Activated T-cell treated with anti-CD3 and anti-CD28 coated beads, Interleukin-2, amount 50 U/mL, for 1 hour (primary cell): ENCODE measurements at places on chromosomes 6 and 20.

DNA sequence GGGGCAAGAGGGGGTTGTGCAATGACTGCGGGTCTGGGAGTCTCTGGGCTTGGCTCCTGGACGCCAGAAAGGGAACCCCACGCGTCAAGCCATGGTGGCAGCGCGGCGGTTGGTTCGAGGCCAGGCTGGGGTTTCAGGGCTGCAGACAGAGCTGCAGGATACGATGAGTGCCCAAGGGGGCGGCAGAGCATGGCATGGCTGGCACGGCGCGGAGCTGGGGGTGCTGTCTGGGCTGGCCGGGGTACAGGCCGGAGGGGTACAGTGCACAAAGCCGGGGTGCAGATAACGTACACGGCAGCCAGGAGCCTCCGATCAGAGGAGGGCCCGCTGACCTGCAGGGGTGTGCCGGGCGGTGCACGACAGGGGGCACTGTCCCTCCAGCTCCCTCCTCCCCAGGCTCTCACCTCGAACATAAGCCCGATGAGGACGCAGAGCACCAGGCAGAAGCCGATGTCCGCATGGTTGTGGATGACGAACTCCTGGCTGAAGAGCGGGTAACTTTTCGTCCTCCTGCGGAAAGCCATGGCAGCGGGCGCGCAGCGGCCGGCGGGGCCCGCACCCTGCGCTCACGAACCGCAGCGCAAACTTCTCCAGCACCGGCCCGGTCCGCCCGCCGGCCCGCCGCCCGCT is 353 bp downstream of the TRAM2 start:
- no peak for DNase-seq

GRCh38 chr6:40166963-40167362 is 232.7 kb upstream of the MOCS1 start:
- no peak for DNase-seq

- no peak for DNase-seq
These were observed 5.2 kb downstream of the TOX2 start for GRCh38 chr20:43919686-43920403.

DNA sequence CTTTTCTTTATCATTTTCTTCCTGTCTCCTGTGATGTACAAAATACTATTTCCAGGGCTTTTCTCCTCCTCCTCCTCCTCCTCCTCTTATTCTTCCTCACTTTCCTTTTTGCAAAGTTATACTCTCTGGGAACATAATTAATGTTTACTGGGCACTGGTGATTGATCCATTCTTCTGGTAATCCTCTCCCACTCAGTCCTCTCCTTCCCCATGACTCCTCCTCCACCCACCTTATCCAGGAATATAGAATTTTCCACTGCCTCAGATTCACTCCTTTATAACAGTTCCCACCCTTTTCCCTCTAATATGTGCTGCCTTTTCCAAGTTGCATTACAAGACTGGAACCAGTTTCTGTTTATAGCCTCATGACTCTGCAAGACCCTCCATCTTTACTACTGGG is 62.5 kb upstream of the IYD start:
- DNase-seq = no peak

- DNase-seq = no peak
These were observed 97.2 kb downstream of the SPTLC3 start for GRCh38 chr20:13105864-13106457.

- DNase-seq = no peak
These were observed 54.2 kb downstream of the HIVEP1 start for GRCh38 chr6:12066297-12066696.

- DNase-seq = no peak
These were observed 12.4 kb downstream of the B4GALT5 start for GRCh38 chr20:49701241-49701790.

DNA sequence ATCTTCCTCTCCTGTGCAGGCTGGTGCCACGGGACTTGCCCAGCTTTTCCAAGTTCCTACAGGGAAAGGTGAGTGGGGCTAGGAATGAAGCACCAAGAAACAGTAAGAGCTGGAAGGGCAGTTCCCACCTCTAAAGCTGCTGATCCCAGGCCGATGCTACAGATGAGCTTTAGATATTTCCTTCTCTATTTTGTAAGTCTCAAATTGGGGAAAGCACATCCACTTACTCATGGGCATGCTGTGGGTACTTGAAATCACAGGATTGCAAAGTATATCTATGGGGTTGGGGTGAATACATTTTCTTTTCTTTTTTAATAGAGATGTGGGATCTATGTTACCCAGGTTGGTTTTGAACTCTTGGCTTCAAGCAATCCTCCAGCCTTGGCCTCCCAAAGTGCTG is 3.1 kb downstream of the ZBTB2 start:
- DNase-seq = no peak

DNA sequence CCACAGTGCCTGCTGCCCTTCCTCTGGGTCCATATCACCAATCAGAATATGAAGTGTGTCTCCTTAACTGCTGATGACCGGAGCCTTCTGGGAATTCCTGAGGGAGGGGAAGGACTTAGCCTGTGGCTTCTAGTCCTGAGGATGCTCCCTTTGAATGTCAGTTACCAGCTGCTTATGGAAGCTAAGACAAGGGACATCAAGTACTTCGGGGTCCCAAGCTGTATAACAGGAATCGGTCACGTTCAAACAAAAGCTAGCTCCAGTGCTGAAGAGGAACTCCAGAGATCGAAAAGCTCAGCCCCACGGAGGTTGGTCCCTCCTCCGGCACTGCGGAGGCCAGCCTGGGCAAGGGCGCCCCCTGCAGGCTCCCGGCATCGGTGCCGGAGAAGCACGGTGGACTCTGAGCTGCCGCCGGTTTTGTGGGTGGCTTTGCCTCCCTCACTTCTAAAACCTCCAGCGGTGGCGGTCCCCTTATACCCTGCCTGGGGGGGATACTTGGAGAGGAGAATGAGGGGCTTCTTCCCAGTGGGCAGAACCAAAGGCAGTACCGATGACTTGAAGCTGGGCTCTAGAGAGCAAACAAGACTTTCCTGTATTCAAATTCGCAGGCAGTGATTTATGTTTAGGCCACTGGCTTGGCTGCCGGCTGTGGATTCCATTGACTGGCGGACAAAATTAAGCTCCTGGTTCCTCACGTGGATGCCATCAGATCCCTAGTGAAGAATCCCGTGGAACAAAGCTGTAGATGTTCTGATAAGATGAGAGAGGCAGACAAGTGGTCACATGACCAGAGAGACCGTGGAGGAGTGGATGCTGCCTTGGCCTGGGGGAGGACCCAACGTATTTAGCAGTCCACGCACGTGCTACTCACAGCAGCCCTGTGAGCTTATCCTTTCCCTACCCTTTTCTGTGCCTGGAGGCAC is 16.2 kb upstream of the UBR2 start:
- peak; percentile 91 for DNase-seq

DNA sequence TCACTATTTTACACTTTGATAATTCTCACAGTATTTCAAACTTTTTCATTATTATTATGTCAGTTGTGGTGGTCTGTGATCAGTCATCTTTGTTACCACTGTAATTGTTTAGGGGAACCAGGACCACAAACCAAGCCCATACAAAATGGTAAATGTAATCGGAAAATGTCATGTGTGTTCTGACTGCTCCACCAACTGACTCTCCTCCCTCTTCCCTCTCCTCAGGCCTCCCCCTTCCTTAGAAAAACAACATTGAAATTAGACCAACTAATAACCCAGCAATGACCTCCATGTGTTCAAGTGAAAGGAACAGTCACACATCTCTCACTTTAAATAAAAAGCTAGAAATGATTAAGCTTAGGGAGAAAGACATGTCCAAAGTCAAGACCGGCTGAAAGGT is 63.8 kb downstream of the GMDS start:
- no peak for DNase-seq

- no peak for DNase-seq
These were observed 48.4 kb downstream of the BMP5 start for GRCh38 chr6:55826941-55827340.

DNA sequence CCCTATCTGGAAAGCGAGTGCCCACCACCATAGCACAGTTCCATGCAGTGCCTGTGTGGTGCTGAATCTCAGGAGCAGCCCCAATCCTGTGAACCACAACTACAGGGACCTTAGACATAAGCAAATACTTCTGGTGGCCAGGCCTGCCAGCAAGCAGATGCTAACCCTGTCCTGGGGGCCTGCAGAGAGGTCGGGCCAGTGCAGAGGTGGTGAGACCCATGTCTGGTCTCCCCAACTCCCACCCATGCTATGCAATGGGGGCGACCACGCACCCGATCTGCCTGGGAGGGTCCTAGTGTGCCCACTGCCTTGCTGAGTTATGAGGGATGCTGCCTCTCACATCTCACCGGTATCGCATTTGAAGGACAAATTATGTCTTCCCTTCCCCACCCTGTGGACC is 151.6 kb upstream of the ZNF337 start:
- no peak for DNase-seq

DNA sequence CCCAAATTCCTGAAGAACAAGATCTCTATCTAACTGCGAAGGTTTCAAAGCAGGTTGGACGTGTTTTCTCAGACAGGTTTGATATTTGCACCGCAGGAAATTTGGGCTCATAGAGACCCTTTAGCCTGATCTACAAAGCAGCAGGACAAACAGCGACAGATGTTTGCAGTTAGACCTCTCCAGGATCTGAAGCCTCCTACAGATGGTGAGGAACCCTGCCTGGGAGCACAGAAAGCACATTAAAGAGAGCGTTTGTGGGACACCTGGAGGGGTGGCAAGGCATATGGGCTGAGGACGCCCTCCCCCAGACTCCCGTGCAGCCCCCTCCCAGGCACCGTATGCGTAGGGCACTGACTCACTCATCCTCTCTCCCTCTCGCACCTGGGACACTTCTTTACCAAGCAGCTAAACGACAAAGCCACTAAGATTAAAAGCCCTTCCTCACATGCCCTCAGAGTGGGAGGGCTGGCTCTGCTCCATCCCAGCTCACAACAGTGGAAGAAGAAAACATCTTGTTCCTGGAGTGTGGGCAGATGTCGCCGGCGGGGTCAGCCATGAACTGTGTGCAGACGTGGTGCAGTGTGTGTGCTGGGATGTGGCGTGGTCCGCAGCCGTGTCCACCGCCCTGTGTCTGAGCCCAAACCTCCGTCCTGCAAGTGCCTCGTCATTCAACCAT is 249.7 kb upstream of the AFDN start:
- DNase-seq = no peak

GRCh38 chr20:42483730-42484303 is 705.9 kb downstream of the PTPRT start:
- no peak for DNase-seq

DNA sequence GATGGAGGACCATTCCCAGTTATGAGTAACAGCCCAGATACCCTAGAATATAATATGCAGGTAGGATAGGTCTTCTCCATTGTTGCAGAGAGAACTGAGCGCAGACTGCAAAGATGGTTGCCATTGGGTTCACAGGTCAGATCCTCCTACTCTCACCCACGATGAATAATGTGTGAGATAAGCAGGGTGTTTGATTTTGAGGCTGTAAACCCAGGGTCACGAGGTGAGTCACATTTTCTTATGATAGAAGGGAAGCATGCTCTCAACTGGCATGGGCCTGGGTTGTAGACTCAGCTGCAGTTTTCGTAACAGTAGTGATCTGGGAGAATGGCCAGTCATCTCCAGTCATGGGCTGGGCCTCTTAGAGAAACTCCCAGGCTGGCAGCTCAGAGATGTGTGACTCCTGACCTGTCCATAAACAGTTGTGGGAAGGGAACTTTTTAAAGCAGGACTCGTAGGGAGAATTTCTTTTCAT is 74.2 kb downstream of the CD164 start:
- DNase-seq = no peak

- DNase-seq = no peak
These were observed 23.6 kb downstream of the NEDD9 start for GRCh38 chr6:11208854-11209253.

DNA sequence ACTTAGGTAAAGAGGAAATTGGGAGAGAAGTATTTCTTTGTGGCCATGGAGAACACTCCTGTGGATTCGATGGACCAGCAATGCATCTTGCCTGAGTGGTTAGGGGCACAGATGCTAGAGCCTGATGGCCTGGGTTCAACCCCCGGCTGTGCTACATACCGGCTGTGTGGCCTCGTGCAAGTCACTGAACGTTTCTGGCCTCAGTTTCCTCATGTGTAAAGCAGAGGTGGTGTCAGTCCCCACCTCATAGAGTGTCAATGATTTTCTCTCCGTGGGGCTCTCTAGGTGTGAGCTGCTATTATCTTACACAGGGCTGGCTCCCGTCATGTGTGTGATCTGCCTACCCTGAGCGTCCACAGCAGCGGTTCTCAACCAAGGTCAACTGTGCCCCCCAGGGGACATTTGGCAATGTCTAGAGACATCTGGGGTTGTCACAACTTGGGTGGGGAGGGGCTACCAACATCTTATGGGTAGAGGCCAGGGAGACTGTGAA is 50.0 kb upstream of the PTPN1 start:
- no peak for DNase-seq

DNA sequence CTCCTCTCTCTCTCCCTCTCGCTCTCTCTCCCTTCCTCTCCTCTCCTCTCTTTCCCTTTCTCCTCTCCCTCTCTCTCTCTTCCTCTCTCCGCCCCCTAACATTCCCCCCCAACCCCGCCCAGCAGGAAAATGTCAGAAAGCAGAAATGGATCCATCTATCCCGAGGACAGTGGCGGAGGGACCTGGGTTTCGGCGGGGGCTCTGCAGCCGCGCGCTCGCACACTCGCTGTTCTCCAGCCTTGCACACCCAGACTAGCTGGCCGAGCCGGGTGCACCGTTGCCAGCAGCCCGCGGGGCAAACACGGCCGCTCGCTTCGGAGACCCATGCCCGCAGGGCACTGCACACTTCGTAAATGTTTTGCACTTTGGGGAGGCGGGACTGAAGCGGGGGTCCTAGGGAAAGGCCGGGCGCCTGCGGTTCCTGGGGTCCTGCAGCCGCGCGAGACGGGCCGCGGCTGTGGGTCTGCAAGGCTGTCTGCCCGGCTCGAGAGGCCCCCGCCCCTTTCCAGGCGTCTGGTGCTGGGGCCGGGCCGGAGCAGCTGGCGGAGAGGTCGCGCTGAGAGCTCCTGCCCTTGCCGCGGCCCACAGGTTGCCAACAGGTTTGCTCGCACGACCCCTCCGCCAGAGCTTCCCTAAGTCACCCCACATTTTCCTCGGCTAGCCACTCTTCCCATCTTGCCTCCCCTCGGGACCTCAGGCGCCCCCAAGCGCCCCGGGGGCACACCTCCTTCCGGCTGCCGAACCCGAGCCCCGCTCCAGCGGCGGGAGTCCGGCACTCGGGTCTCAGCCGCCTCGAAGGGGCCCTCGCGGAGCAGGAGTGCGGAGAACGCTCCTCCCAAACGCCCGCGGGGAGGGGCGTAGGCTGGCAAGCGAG is 818 bp upstream of the MDGA1 start:
- DNase-seq = peak; percentile 89

GRCh38 chr6:1619098-1619672 is 9.5 kb downstream of the FOXC1 start:
- DNase-seq = no peak

- DNase-seq = no peak
These were observed 371.2 kb downstream of the PREX1 start for GRCh38 chr20:48456366-48457192.

- no peak for DNase-seq
These were observed 16.1 kb downstream of the PPIL1 start for GRCh38 chr6:36858407-36858981.

GRCh38 chr20:62766716-62767115 is 29.6 kb upstream of the MRGBP start:
- no peak for DNase-seq

DNA sequence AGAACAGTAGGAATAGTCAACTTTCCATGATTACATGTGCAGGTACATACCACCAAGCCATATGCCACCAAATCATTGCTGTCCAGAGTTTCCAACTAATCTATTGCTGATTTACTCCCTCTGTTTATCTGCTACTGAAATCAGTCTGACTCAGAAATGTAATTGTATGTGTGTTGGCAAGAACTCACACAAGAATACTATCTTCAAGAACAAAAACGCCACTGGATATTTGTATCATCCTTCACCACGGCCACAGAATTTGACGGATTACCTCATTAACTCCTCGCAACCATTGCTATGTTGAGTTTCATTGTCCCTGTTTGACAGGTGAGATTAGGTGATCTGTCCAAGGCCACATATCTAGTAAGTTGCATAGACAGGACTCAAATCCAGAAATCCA is 159.2 kb downstream of the GMPR start:
- no peak for DNase-seq
